ENCODE measurements at places on chromosomes 2 and 18.

GRCh38 chr2:134671513-134671912 lies 47.3 kb downstream of the TMEM163 start:
- DNase-seq: no peak

GRCh38 chr2:120887741-120888231 lies 152.1 kb downstream of the GLI2 start:
- no peak for DNase-seq

DNA sequence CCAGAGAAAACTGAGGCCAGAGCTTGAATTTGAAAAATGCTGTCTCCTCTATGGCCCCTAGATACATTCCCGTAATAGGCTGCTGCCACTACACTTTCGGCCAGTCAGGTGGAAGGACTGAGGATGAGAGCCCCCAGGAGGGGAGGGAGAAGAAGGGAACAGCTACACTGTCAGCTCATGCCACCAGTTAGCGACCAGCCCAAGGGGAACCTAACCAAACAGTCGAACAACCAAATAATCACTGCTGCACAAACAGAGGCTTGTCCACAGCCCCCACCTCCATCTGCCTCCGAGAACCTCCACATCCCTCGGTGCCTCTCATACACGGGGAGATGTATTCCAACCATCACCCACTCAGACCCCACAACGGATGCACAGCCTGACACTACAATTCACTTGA lies 7.3 kb downstream of the ZNF516 start:
- no peak for DNase-seq

DNA sequence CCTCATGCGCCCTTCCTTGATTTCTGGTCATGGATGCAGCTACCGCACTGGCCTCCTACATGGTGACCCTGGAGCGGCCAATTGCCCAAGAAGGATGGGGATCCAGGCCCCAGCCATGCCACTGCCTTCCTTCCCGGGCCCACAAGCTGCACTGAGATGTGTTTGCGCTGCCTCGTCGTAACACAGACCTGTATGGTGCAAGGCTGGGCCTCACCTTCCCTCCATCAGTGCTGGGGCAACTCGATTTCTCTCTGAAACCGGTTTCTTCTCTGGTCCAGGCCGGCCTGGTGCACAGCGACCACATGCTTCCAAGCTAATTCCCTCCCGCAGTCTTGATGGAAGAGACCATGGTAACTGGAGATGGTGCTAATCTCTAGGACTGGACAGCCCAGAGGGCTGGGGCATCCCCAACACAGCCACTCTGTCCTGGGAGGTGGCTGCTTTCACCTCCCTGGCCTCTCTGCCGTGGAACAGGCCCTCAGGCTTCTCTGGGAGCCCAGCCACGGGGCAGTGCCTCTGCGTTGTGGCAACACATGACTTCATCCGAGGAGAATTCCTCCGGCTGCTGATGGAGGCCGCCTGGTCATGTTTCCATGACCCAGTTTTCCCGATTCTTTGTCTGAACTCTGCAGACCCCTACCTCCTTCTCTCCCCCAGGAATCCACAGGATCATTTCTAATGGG lies 184.2 kb downstream of the GLI2 start:
- DNase-seq: peak; percentile 91

- no peak for DNase-seq
These were observed 105.0 kb upstream of the MAP3K20 start for GRCh38 chr2:172970660-172971059.

- DNase-seq: no peak
These were observed 72.7 kb downstream of the GREB1L start for GRCh38 chr18:21314724-21315123.

GRCh38 chr2:42456126-42456839 lies 37.5 kb downstream of the KCNG3 start:
- no peak for DNase-seq

- DNase-seq: no peak
These were observed 199.6 kb downstream of the VAPA start for GRCh38 chr18:10113121-10114022.

- DNase-seq: no peak
These were observed 228.8 kb downstream of the ETAA1 start for GRCh38 chr2:67625690-67626475.

GRCh38 chr2:239911641-239912071 lies 113.5 kb downstream of the NDUFA10 start:
- no peak for DNase-seq

DNA sequence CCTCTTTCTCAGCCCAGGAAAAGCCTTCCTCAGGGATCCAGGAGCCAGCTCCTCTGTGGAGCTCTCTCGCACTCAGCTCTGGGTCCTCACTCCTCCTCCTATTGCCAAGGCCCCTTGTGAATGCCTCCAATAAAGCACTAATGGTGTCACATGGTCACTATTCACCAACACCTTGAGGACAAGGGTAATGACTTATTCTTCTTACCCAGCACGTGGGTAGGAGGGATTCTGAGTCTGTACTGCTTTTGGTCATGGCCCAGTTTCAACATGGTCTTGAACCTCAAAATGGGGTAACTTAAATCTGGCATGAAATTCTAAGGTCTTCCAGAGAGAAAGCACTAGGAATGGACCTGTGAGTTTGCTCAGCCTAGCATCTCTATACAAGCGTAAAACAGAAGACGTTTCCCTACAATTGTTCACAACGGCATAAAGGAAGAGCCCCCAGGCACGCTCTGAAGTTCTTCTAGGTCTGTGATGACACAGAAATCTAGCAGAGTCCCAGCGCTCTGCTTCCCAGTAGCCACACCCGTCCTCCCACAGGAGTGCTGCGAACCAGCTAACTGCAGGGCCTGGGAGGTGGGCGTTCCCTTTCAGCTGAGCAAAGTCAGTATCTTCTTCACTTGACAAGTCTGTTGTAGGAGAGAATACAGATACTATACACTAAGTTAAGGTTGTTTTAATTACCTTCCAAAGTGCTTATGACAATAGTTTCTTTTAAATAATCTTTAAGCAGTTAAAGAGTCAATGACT lies 14.6 kb upstream of the KIDINS220 start:
- no peak for DNase-seq

GRCh38 chr2:187054501-187055319 lies 205.7 kb upstream of the ZSWIM2 start:
- DNase-seq: no peak

GRCh38 chr2:98471402-98472131 lies 26.9 kb downstream of the INPP4A start:
- no peak for DNase-seq

- DNase-seq: no peak
These were observed 180.2 kb upstream of the TWIST2 start for GRCh38 chr2:238667639-238668038.

DNA sequence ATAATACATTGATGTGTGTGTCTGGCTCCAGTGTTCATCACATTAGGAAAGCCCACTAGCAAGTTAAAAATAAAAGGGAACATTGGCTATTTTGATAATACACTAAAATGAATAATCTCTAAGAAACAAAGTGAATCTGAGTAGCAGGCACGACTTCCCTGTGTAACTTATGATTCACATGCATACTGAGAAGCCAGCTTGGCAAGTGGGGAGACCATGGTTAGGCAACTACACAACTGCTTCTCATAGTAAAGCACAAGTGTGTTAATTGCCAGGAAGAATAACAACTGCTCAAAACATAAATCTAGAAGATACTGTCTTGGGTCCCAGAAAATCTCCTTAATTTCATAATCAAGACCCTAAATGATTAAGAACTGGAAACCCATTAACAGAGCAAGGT lies 4.0 kb downstream of the MYO5B start:
- DNase-seq: no peak

DNA sequence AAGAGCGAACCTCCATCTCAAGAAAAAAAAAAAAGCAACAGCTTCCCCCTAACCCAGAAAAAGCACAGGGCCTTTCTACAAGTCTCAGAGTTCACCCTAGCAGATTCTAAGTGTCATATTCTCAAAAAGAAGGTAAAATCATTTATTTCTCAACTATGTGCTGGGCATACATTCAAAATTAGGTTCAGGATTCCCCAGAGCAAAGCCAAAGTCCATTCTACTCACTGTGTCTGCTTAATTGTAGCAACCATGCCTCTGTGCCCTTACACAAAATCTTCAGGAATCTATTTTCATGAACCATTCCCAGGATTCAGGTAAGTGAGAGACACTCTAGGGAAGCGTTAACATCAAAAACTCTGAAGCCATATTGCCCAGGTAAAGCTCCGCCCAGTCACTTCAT lies 40.0 kb downstream of the CPO start:
- no peak for DNase-seq

DNA sequence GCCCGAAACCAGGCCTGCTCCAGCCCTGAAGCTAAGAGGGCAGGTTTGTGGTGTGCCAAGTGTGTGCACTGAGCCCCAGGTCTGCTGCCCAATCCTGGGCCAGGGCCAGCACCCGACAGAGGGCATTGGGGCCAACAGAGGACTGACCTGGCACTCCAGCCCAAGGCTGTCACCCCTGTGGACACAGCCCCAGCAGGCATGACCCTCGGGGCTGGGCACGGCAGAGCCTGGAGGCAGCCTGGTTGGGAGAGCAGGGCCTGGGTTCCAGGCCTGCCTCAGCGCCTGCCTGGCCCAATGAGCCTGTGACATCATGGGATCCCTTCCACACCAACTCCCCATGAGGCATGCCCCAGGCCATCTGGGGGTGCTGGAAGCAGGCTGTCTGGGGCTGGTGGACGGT lies 10.8 kb upstream of the SNED1 start:
- no peak for DNase-seq

DNA sequence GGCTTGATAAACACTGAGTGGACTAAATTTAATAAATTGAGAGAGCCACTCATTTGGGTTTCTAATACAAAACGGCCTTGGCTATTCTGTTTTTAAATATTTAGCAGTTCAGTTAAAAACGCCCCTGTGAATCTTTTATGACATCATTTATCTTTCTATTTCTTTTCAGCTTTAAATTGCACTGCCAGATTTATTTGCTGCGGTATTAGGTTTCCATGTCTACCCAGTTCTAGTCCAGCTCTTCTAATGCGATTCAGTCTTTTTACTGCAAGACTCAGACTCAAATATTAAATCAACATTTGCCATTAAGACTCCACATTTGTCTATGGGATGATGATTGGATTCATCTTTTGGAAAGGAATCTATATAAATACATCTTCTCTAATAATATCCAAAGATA lies 2174.3 kb upstream of the PIK3C3 start:
- DNase-seq: no peak

DNA sequence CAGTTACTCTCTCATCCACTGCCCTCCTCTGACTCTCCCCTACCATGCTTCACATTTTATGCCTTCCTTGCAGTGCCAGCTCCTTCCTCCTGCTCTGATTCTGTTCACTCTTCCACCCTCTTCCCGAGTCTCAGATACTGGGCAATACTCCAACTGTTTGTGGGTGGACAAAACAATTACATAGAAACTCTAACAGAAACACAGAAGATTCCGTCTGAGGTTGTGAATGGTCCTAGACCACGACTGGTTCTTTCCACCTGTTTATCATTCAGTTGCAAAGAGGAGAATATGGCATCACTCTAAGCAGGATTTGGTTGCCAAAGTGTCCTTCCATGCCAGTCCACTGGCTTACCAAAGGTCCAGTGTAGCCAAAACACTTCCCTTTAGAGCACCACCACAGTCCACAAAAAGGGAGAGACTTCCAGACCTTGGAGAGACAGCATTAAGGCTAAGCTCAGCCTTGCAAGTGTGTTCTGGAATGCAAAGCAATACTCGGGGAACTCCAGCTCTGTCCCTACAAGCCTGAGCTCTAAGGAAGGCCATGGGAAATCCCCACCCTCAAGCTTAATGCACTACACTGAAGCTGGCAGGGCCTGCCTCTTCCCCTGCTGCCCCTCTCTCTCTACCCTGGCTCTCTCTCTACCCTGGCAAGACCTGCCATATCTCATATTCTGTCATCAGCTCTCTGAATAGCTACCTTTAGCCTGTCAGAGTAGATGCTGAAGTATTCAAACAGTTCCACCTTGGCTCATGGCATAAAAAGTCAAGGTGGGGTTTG lies 33.6 kb upstream of the RND3 start:
- DNase-seq: peak; percentile 67

GRCh38 chr2:214393796-214394195 lies 17.1 kb upstream of the VWC2L start:
- no peak for DNase-seq

DNA sequence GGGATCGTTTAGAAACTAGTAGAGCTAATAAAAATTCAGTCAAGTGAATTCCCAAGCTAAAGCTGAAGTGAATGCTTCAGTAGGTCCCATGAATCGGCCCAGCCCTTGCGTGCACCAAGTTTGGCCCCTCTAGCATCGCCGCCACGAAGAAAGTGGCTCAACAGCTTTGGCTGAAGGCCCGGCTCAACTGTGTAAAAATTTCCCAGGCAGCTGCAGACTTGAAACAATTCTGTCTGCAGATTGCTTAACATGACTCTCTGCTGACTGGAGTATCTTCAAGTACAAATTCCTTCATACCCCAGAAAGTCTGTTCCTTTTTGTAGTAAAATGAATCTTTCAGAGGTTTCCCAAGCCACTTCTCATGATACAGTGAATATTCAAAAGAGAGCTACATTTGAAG lies 32.7 kb downstream of the ALMS1 start:
- DNase-seq: no peak

DNA sequence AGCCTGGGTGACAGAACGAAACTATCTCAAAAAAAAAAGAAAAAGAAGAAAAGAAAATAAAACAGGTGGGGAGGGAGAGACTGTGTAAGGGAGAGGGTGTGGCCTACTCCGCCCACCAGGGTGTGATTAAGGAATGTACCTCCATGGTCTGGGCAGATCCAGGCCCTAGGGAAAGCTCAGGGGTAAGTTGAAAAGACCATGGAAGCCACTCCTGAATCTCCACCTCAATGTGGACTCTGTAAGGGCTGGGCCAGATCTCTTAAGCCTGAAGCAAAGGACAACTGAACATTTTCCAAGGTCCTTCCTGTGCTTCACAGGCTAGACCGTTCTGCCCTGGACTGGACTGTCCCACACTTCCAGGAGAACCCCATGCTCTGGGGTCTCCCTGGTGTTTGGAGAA lies 9.7 kb upstream of the ATG16L1 start:
- DNase-seq: no peak

DNA sequence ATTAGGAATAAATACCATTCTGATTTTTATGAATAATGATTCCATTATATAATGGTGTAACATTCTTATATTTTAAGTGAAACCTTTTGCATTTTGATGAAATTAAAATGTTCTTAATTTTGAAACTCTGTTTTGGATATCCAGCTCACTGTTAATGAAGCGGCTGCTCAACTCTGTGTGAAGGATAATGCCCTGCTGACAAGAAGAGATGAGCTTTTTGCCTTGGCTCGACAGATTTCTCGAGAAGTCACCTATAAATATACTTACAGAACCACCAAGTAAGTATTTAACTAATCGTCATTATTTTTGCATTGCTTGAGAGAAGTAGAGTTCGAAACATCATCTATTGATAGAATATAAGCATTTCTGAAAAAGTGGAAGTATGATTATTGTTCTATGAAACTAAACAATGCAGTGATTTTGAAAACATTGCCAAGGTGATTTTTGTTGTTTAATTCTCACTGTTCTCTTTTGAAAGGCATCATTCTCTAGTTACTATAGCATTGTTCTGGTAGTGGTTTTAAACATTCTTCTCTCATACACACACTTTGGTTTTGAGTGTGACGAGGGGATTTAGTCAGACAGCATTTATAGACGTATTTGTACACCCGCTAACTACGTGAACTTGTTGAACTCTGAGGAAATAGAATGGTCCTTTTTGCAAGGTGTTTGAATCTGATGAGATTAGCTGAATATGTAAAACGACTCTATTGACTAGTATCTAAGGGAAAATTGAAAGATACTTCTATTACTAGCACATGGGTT lies 21.5 kb downstream of the NAB1 start:
- DNase-seq: no peak

GRCh38 chr2:36373149-36373926 lies 17.8 kb downstream of the CRIM1 start:
- no peak for DNase-seq

GRCh38 chr2:179049203-179049545 lies 763 bp downstream of the CCDC141 start:
- no peak for DNase-seq

- DNase-seq: no peak
These were observed 38.8 kb upstream of the DNER start for GRCh38 chr2:229752970-229753729.

Data from amniotic stem cell (primary cell).